ENCODE measurements at places on chromosomes 7 and 10.
A peak's percentile ranks its signal among the peaks of the same experiment; 100 is the strongest.

DNA sequence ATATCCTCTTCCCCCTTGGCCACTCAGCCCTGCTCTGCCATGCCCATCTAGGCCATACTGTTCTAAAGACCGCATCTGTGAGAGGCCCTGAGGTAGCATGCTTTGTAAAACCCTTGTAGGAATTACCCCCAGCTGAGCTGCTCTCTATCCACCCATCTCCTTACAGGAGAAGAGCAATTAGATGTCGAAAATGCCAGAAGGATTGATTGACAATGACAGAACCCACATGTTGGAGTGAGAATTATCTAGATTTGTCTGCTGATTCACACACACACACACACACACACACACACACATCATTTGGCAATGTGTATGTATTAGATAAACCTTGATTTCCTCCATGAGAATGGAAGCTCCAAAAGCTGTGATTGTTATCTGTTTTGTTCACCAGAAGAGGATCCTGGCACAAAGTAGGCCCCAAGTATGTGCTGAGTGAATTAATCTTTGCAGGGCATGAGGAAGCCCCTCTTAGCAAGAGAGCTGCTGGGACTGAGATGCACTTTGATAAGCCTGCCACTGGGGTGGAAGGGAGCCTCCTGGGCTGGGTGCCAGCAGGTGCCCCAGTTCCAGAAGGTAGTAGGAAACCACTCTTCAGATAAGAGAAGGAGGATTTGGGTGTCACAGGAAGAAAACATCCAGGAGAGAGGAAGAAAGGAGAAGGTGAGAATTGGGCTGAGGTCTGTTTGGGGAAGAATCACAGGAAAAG, 187.5 kb upstream of the ADO start:
- no peak for DNase-seq

- no peak for DNase-seq
Measured at GRCh38 chr10:60044971-60045370, 138.6 kb upstream of the CCDC6 start.

DNA sequence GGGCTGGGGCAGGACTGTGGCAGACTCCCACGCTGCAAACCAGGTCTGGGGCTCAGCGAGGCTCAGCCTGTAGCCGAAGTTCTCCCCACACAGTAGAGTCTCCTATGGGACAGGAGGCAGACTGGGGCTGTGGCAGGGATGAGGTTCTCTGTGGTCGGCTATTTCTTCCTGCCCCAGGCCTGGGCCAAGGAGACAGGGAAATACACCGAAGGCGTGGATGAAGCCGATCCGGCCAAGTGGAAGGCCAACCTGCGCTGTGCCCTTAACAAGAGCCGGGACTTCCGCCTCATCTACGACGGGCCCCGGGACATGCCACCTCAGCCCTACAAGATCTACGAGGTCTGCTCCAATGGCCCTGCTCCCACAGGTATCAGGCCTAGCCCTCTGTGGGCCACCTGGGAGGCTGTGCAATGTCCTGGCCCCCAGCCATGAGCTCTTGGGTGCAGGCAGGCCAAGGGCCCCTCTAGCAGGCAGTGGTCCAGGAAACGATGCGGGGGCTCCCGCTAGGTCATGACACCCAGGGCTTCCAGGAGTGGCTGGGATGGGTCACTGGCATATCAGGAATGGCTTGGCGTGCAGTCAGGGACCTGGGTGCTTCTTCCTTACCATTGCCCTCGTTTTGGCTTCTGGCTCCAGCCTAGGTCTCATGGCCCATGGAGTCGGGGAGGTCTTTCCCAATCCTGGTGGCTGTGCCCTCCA, 8.1 kb downstream of the IRF5 start:
- no peak for DNase-seq

DNA sequence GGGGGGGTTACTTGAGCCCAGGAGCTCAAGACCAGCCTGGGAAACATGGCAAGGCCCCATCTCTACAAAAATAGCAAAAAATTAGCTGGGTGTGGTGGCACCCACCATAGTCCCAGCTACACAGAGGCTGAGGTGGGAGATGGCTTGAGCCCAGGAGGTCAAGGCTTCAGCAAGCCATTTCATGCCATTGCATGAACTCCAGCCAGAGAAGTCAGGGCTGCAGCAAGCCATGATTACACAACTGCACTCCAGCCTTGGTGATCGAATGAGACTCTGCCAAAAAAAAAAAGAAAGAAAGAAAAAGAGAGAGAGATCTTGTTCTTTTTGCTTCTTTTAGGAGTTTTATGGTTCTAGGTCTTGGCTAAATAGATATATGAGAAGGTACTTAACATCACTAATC, 200.2 kb upstream of the PHYHIPL start:
- no peak for DNase-seq

DNA sequence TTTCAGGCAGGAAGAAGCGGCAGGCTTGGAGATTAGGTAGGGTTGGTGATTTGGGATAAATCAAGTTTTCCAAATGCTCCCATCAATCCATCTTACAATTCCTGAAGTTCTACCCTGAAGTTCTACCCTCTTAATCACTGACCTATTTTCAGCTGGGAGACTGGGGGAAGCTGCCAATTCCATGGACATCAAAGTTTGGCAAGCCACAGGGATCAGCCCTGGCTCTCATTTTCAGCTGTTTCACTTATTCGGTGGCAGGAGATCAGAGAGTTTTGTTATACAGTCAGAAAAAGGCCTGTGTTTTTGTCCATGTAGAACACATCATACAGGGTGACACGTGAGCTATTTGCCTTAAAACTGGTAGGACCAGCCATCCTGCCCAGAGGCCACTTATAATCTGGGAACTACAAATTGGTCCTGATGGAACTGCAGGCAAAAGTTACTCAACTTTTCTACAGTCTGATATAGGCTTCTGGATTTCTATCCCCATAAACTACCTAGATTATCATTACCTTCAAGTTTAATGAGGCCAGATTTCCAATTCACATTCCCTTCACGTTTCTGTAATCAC, 112.9 kb upstream of the ZNF746 start:
- no peak for DNase-seq

DNA sequence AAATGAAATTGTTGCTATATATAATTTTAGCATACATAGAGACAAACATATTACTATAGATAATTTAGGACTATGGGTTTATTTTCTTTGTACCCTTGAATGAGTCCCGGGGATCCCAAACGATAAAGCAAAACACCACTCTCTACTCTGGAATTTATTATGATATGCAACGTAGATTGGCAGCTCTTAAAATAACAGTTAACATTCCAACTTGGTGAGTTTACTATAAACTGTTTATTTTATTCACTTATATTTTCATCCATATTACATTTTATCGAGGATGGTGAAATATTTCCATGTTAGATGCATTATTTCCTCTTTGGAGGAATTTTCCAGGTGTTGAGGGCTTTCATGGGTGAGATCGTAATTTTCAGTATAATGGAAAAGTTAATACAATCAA, 138.7 kb upstream of the DGKB start:
- no peak for DNase-seq

DNA sequence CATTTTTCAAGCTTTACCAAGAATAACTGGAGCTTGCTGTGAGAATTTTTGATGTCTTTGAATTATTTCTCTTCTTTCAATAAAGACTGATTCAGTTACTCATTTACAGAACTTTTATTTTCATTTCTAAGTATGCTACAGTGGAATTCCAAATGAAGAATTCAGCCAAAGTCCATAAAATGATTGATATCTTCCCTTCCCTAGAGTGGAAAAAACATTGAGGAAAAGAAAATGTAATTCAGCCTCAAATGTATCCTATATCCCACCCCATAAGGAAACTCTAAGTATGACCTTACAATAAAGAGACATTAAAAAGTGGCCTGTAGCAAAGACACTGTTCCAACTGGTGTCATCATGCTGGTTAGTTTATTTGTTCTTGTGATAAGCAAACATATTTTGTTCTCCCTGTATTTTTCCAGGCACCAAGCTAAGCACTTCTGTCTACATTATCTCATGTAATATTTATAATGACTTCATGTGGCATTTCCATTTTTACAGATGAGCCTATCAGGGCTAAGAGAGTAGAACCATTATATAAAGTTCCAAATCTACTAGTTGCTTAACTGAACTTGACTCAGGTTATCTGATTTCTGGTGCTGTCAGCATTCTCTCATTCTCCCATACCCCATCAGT, 450.4 kb downstream of the NEBL start:
- DNase-seq = no peak

- no peak for DNase-seq
Measured at GRCh38 chr7:156378806-156379205, 261.8 kb upstream of the RNF32 start.

GRCh38 chr7:150734254-150734653, 3.0 kb upstream of the GIMAP5 start:
- DNase-seq = peak; percentile 55

DNA sequence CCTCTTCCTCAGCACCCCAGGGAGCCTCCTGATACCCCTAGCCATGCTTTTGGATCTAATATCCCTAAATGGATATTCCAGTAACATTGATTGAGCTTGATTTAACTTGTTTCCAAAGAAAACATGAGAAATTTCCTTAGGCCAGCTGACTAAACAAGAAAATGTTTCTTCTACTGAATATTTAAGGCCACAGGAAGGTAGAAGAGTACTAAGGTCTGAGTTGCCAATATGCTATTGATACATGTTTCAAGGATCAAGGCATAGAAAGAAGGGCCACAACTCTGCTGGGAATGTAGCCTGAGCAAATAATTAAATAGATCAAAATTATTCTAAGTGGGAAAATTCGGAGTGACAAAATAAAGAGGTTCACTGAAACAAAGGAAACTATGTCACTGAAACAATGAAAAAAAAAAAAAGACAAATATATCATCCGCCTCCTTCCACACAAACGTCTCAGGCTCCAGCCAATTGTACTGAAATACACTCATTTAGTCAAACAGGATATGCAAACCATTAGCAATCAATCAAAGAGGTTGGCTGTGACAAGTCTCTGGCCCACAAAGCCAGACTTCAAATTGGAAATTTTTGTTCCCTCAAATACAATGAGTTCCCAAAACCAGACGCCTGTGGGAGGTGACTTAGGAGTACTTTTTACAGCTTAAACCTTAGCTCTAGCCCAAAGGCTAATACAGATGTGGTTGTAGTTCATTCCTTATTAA, 396.2 kb downstream of the HTR7 start:
- DNase-seq = no peak

DNA sequence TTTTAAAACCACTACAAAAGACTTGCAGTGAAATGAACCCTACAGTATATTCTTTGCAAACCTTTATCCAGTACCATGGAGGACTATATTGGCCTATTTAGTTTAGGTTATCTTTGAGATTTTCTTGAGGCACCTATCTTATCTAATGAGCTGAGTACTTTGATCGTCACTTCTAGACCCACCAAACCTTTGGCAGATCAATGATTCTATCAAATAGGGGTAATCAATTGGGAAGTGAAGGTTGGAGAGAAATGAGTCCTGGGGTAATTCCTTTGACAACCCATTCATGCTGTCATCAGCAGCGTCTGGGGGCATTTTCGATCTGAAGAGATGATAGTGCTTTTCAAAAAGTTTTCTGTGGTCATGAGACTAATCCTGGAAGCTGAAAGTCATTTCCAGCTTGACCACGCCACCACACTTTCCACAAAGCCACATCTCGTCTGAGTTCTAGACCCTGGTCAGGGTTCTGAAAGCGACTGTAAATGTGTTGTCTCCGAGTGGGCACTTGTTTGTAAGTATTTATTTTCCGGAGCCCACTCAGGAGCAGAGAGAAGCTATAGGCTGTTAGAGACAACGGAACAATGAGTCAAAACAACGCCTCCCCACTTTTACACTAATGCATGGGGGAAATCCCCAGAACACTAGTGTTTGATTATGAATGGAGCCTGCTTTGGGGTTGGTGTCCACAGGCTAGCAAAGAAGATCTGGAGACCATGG, 4.8 kb downstream of the EGR2 start:
- peak; percentile 35 for DNase-seq

DNA sequence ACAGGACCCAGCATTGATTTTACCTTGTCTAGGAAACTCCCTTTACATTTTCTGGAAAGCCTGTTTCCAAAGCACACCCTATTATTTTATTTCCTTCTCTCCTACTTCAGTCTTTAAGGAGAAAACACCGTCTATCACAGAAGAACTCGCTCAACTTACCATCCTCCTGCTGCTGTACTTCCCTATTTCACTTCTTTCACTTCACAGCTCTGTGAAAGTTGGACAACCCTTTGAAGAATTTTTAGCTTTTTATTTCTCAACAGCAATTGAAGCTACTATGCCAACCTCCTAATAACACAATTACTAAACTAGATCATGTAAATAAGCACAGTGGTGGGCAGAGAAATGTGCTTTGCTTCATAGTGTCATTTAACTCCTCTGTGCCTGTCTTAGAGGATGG, 166.5 kb downstream of the TFEC start:
- no peak for DNase-seq

DNA sequence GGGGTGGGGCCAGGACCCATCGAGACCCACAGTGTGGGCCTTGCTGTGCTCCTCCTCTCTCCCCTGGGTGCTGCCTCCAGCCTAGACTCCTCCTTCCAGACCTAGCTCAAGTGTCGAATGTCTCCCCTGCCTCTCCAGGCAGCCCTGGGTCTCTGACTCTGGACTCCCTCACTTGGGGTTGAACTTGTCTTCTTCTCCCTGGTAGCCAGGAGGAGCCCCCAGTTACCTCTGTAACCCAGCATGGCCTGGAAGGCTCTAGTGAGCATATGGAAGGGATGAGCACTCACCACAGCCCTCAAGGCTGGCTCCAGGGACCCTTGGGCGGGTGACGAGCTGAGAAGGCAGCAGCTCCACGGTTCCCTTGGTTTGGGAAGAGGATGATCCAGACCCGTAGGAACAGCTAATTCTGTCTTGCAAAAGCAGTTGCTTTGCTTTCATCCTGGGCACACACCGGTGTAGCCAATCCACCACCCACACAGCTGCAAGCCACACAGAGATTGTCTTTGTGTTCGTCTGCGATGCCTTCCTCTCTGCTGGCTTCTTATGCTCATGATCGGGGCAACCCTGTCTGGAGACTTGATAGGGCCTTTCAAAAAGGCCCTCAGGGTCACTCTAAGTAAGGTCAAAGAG, 52.3 kb upstream of the ANTXRL start:
- no peak for DNase-seq

DNA sequence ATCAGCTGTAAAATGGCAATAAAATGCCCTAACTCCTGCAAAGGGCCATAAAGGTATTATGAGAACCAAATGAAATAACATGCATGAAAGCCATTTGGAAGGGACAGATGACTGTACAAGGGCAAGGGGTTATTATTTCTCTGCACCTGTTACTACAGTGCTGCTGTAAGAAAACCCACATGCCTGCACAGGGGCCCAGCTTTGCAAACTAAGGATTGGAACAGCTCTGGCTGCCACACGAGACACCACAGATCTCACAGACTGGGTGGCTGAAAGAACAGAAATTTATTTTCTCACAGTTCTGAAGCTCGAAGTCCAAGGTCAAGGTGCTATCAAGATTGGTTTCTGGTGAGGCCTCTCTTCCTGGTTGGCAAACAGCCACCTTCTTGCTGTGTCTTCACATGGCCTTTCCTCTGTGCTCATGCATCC, 409.0 kb upstream of the NRP1 start:
- no peak for DNase-seq

DNA sequence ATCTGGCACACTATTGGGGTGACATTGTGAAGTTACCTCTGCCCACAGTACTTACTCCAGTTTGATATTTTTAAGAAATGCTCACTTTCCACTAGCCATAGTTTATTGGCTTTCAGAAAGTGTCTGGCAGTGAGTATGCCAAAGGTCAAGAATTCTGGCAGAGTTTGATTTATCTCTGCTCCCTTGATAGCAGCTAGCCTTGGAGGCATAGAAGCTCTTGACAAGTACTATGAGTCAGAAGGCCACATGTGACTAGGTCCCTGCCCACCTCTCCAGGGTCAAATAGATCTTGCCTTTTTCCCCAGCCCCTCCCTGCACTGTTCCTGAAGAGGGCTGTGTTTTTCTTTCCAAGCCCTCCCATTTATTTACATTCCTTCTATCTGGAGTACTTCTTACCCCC, 202.2 kb downstream of the AUTS2 start:
- no peak for DNase-seq

GRCh38 chr7:36057323-36057722, 95.7 kb upstream of the EEPD1 start:
- DNase-seq = peak; percentile 41

All from suppressor macrophage (primary cell).